Right atrium auricular region (tissue), 2 donors: ENCODE measurements at places on chromosomes 4 and X. TPM values are rescaled to one million over a fixed set of nuclear protein-coding genes. Genes with fewer than 3 reads are reported as not detected.

DNA sequence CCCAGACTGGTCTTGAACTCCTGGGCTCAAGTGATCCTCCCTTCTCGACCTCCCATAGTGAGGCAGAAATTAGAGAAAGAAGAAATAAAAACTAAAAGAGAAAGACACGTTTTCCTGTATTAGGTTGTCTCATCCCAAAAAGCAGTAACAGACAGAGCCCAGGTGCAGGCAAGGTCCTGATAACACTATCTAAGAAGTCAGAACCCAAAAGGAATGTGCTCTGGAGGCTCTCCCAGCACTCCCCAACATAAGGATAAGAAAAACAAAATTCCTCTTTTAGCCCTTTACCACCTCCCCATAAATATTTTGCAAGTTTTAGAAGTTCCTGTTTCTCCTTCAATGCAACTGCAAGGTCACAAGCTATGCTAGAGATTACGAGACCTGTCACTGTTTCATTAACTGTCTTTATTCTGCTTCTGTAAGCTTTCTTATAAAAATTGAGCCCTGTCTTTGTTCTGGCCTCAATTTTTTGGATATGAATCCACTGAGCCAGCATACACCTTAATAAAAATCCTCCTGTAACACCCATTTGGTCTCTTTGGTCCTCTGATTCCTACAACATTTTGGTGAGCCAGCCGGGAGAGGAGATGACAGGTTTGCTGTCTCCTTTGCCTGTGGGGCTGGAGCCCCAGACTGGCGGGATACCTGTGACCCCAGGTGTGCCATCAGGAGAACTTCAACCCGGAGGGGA is 25.9 kb downstream of the LIAS start:
- no peak overlapping the region for H3K27ac ChIP-seq
- H3K36me3 ChIP-seq: no peaks in the 10 kb centered on the region
- H3K4me1 ChIP-seq: no peaks in the 10 kb centered on the region
- DNase-seq: no peak

Gene PGAM4
- total RNA-seq: not detected

DNA sequence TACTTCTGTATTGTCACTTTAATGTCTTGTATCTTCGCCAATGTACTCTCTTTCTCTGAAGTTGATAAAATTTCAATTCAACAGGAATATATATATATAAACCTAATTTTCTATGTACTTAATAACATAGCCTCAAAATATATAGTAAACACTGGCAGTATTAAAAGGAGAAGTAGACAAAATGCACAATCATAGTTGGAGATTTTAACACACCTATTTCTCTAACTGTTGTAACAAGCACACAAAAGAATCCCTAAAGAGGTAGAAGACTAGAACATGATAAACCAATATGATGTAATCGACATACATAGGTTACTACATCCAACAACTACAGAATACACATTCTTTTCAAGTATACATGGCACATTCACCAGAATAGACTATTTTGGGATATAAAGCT is 65.5 kb downstream of the ZNF81 start:
- no peak overlapping the region for H3K27ac ChIP-seq
- no peak for DNase-seq
- H3K4me1 ChIP-seq: no peaks in the 10 kb centered on the region
- H3K4me3 ChIP-seq: no peak overlapping the region
- H3K27me3 ChIP-seq: no peaks in the 10 kb centered on the region

GRCh38 chrX:94058728-94059382 is 384.8 kb downstream of the FAM133A start:
- no peak overlapping the region for H3K4me3 ChIP-seq
- no peaks in the 10 kb centered on the region for H3K36me3 ChIP-seq
- no peaks in the 10 kb centered on the region for H3K4me1 ChIP-seq
- H3K27ac ChIP-seq: no peak overlapping the region
- no peaks in the 10 kb centered on the region for H3K27me3 ChIP-seq
- DNase-seq: no peak

- no peak overlapping the region for H3K4me3 ChIP-seq
- DNase-seq: no peak
- H3K36me3 ChIP-seq: peaks cover 51% of the 10 kb centered on the region
- no peaks in the 10 kb centered on the region for H3K4me1 ChIP-seq
- H3K27me3 ChIP-seq: no peaks in the 10 kb centered on the region
Observed at GRCh38 chr4:1976416-1977352, 32.1 kb downstream of the NELFA start.

- no peaks in the 10 kb centered on the region for H3K27me3 ChIP-seq
- no peak overlapping the region for H3K4me3 ChIP-seq
- DNase-seq: no peak
- no peaks in the 10 kb centered on the region for H3K4me1 ChIP-seq
- H3K36me3 ChIP-seq: no peaks in the 10 kb centered on the region
- H3K27ac ChIP-seq: no peak overlapping the region
Observed at GRCh38 chr4:165519591-165519990, 140.8 kb downstream of the CPE start.

GRCh38 chr4:55722132-55722531 is 86.0 kb upstream of the NMU start:
- no peak overlapping the region for H3K27ac ChIP-seq
- H3K4me3 ChIP-seq: no peak overlapping the region
- no peak for DNase-seq
- no peaks in the 10 kb centered on the region for H3K4me1 ChIP-seq
- H3K27me3 ChIP-seq: no peaks in the 10 kb centered on the region
- H3K36me3 ChIP-seq: no peaks in the 10 kb centered on the region

DNA sequence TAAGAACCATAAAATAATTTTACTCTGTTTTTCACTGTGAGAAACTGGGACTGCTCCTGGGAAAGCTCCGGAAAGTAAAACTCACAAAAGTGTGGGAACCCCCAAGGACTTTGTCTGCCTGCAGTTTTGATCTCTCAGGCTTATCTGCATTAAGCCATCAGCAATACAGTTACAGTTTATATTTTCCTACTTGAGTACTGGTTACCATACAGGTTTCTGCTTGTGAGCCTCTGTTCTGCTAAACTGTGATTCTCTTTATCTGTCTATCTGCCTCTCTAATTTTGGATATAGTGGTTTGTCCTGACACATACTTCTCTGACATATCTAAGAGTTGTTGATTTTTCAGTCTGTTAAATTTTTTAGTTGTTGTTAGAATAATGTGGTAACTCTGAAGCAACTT is 11.6 kb downstream of the PABPC4L start:
- no peaks in the 10 kb centered on the region for H3K36me3 ChIP-seq
- no peak for DNase-seq
- no peaks in the 10 kb centered on the region for H3K27me3 ChIP-seq
- no peak overlapping the region for H3K4me3 ChIP-seq
- no peaks in the 10 kb centered on the region for H3K4me1 ChIP-seq

- no peak for DNase-seq
- no peaks in the 10 kb centered on the region for H3K36me3 ChIP-seq
- no peak overlapping the region for H3K27ac ChIP-seq
- no peak overlapping the region for H3K4me3 ChIP-seq
- no peaks in the 10 kb centered on the region for H3K27me3 ChIP-seq
Observed at GRCh38 chrX:47278691-47279090, 45.9 kb downstream of the USP11 start.

GRCh38 chrX:132488180-132488705 is 595 bp downstream of the MBNL3 start:
- no peak for DNase-seq
- H3K4me1 ChIP-seq: no peaks in the 10 kb centered on the region
- peak overlapping the region; percentile 66 for H3K27ac ChIP-seq
- peak overlapping the region; percentile 60 for H3K4me3 ChIP-seq
- no peaks in the 10 kb centered on the region for H3K27me3 ChIP-seq

- H3K36me3 ChIP-seq: no peaks in the 10 kb centered on the region
- no peaks in the 10 kb centered on the region for H3K4me1 ChIP-seq
- no peaks in the 10 kb centered on the region for H3K27me3 ChIP-seq
- H3K27ac ChIP-seq: peak overlapping the region; percentile 55
Observed at GRCh38 chr4:118994030-118994429, 105.4 kb downstream of the SYNPO2 start.

DNA sequence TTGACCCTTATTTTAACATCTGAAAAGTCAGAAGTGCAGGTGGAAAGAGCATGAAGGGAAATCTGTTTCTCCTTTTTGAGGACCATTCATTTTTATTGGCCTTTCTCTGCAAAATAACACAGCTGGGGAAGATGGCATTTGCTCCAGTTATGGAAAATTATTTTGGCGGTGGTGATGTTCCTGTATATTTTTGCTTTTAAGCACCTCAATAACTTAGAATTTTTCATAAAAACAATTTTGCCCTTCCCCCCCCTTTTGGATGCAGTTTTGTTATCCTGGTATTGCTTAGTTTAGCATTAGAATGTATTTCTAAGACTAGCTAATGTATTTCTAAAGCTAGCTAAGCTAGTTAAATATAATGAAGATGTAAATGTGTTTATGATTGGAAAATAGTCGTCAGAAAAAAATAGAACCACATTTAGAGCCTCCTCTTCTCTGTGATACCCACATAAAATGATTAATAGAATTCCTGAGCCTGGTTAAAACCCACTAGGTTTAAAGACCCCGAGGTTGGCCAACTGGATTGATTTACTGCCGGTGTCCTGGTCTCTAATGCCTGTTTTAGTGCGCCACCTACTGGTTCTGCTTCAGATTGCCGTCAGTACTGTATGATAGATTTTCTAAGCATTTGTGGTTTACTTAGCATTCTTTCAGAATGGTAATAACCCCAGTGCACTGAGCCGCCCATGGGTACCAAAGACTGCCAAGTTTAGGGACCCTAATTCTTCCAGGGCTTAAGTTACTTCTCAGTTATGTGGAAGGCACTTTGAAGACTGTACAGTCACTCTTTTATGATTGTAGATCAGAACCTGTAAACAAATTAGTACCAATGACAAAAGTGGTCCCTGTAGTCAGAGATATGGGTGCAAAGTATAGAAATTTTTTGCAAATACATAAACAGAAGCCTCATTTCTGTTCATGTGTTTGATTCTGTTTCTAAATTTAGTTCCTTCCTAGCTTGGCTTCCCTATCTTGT is 11.4 kb downstream of the KLF3 start:
- no peaks in the 10 kb centered on the region for H3K27me3 ChIP-seq
- peak overlapping the region; percentile 83 for H3K27ac ChIP-seq
- no peak overlapping the region for H3K4me3 ChIP-seq
- DNase-seq: peak; percentile 88
- H3K36me3 ChIP-seq: peaks cover under 1% of the 10 kb centered on the region
- no peaks in the 10 kb centered on the region for H3K4me1 ChIP-seq

Gene TMPRSS11F
- not detected for total RNA-seq

DNA sequence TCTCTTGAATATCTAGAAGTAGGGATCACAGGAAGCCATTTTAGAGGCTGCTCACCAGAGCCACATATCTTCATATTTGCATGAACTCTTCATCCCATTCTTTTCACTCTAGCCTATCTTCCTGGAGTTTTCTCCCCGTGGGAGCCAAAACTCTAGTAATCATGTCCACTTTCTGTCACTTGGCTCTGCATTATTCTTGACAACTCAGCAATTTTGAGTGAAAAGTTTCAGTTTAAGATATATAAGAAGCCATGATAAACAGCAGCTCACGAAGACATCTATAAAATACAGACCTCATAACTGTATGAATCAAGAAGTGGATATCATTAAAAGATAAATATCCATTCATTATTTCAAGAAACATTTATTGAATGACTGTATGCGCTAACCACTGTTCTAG is 79.1 kb upstream of the NR0B1 start:
- no peaks in the 10 kb centered on the region for H3K27me3 ChIP-seq
- no peak for DNase-seq
- H3K4me3 ChIP-seq: no peak overlapping the region
- no peaks in the 10 kb centered on the region for H3K36me3 ChIP-seq

Gene FABP2
- total RNA-seq: 0.48 TPM

Gene TAF9B
- total RNA-seq: 36.6 TPM

Gene IDS
- 91.1 TPM for total RNA-seq

DNA sequence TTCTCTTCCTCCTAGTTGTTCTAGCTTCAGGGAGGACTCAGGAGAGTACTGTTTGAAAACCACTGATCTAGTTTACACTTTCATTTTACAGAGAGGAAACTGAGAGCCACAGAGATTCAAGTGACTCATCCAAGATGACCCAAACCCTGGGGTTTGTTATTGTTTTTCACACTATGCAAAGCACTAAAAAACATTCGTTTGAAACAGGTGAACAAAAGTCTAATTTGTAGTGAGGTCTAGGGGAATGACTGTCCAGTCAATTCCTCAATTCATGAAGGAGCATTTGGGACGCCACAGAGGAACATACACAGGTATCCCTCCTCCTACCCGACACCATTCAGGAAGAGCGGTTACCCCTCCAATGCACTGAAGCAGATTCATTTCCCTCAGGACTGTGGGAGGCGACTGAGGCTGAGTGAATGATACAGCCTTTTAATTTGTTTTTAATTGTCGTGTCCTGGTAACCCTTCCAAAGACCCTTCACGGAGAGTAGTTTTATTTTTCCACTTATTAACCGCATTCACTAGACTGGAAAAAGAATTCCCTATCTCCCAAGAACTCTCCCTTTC is 30.3 kb downstream of the TLR10 start:
- no peak for DNase-seq
- peaks cover 6% of the 10 kb centered on the region for H3K4me1 ChIP-seq
- no peaks in the 10 kb centered on the region for H3K36me3 ChIP-seq
- H3K27ac ChIP-seq: peak overlapping the region; percentile 68
- no peak overlapping the region for H3K4me3 ChIP-seq

DNA sequence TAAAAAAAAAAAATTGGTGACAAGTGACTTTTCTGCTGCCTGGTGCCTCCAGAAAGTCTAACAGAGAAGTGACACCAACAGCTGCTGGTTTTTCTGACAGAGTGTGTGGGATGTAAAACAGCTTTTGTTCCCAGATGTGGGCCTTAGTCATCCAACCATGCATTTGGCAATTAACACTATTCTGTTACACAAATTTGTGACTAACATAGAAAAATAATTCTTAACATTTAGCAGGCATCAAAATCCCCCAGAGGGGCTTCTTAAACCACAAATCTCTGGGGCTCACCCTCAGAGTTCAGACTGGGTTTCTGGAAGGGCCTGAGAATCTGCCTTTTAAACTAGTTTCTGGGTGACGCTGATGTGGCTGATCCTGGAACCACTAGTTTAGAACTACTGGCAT is 100.5 kb upstream of the PCDH7 start:
- H3K27ac ChIP-seq: no peak overlapping the region
- no peaks in the 10 kb centered on the region for H3K36me3 ChIP-seq
- H3K4me3 ChIP-seq: no peak overlapping the region
- H3K27me3 ChIP-seq: no peaks in the 10 kb centered on the region

Gene UGT2A3
- not detected for total RNA-seq

DNA sequence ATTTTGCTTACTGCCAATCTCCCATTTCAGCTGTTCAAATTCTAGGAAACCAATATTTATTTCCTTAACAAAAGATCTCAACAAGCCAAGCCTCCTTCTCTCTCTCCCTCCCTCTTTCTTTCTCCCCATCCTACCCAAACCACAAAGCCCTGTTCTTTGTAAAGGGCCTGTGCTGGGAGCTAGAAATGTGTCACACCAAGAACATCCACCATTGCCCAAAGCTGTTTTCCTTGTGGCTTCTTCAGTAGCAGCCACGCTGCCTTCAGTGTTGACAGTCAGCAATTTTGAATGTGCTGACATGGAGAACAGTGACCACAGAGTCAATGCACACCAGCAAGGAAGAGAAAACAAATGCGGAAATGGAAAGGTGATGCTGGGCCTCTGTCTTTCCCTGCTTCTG is 203.0 kb downstream of the MAML3 start:
- H3K4me1 ChIP-seq: no peaks in the 10 kb centered on the region
- H3K4me3 ChIP-seq: no peak overlapping the region
- no peaks in the 10 kb centered on the region for H3K36me3 ChIP-seq
- DNase-seq: no peak
- no peak overlapping the region for H3K27ac ChIP-seq
